ENCODE measurements at places on chromosomes 5 and 9. TPM values are rescaled to one million over a fixed set of nuclear protein-coding genes. Genes with fewer than 3 reads are reported as not detected.

Gene CNTFR
- total RNA-seq, result not detected

Gene OBP2B
- total RNA-seq, result not detected

Gene LHX3
- not detected for total RNA-seq

Gene FST
- total RNA-seq, result 13.4 TPM
